ENCODE measurements at places on chromosomes 7 and 10.
A peak's percentile ranks its signal among the peaks of the same experiment; 100 is the strongest.

GRCh38 chr10:93138113-93138870, 64.6 kb downstream of the CYP26A1 start:
- no peak for DNase-seq

DNA sequence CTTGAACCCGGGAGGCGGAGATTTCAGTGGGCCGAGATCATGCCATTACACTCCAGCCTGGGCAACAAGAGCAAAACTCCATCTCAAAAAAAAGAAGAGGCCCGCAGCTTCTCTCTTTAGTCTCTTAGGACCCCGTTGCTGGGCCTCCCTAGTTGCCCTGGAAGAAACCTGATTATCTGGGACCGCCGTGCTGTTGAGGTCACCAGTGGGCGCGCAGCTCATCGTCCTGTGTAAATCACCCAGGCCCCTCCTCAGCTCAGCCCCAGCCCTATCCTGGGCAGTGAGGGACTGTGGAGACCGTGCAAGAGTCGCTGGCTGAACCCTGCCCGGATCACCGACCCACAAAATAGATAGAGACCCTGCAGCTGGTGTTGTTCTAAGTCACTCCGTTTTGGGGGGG, 85.0 kb downstream of the UNCX start:
- DNase-seq = no peak

GRCh38 chr10:110081911-110082310, 74.1 kb downstream of the ADD3 start:
- no peak for DNase-seq

DNA sequence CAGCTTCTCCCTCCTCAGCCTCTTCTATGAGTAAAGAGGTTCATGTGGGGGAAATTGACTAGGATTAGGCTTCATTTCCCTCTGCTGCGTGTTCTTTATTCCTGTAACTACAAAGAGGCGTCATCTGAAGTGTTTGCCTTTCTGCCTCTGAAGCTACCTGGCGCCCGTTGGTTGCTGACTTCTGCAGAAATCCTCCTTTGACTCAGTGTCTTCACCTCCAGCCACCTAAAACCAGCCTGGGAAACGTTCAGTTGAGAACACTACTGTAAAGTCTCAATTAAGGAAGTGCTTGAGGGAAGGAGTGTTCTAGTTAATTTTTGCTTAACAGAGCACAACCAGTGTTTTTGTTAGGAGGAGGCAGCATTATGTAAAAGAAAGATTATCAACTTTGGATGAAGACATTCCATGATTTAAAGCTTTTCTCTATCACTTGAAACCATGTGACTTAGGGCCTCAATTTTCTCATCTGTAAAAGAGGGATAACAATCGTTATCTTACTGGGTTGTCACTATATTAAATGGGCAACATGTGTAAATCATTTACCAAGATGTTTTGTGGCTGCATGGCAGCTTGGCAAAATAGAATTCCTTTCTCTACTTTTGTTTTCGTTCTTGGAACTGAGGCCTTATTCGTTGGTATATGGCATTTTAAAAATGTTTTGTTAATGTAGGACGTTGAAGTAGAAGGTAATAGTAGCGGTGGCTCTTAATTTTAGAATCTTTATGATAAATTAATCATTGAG, 642.9 kb downstream of the SDK1 start:
- DNase-seq = no peak

GRCh38 chr7:7201578-7202374, 19.4 kb downstream of the C1GALT1 start:
- peak; percentile 22 for DNase-seq

DNA sequence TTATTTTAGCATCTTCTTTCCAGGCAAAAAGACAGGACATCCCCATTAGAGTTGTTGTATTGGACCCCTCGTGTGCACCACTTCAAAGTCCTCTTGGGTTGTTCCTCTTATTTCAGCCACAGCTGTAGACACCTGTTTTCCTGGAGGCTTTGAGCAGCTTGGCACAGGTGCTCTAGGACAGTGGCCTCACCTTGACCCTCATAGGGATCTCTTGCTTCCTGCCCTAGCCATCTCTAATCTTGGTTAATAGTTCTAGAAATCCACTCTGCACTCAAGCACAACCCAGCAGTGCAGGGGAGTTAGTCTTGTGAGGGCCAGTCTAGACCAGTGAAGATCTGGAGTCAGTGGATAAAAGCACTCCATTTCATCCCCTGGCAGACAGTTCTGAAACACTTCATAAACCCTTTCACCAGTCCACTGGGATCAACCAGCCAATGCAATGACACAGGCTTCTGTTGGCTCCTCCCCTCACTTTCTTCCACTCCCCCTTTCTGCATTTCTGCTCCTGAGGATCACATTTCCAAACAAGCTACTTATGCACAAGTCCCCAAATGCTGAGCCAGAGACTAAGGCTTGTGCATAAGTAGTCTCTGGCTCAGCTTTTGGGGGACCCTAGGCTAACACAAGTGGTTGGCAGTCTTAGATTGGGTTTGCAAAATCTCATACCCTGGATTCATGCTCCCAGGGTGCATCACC, 131.5 kb upstream of the LAMB4 start:
- DNase-seq = no peak

GRCh38 chr10:78764436-78764835, 304.3 kb upstream of the ZMIZ1 start:
- DNase-seq = no peak

DNA sequence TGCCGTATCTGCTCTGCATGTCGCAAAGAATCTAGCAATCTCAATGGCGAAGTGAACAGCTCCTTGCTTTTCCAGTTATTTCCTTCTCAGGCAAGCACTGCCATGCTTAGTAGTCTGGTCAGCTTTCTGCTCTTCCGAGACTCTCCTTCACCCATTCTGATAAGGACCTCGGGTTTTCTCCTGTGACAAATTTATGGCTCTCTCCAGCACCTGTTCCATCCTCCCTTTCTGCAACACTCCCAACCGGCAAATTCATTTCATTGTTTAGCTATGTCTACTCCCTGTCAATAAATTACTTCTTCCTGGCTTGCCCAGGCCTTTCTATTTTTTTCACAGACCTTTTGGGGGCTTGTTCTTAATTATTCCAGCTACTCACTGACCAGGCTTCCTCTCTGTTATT, 252.6 kb downstream of the SORCS3 start:
- no peak for DNase-seq

- no peak for DNase-seq
Measured at GRCh38 chr7:25117226-25118047, 7.6 kb downstream of the CYCS start.

DNA sequence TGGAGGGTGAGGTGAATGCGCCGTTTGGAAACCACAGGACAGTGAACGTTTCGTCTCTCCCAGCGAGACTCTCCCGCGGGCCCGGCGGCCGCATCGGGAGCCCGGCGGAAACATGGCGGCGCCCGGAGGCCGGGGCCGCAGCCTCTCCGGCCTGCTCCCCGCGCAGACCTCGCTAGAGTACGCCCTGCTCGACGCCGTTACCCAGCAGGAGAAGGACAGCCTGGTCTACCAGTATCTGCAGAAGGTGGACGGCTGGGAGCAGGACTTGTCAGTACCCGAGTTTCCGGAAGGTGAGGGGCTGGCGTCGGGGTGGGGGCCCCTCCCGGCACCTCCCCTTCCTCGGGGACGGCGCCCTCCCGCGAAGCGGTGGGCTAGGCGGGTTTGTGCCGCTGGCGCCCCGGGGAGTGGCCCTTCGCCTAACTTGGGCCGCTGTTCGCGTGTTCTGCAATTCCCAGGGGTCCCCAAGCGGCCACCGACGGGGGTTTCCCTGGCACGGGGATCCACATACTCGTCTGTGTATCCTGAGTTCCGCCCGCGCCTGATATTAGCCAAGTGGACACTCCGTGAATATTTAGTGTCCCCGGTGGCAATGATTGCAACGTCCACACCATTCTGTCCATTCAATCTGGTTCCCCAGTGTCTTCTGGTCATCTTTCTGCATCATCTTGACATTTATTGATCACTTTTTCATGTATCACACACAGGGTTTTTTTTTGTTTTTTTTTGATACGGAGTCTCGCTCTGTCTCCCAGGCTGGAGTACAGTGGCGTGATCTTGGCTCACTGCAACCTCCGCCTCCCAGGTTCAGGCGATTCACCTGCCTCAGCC, 514 bp downstream of the NHLRC2 start:
- DNase-seq = peak; percentile 31

GRCh38 chr7:27187475-27188385, 2.7 kb upstream of the HOXA11 start:
- no peak for DNase-seq

DNA sequence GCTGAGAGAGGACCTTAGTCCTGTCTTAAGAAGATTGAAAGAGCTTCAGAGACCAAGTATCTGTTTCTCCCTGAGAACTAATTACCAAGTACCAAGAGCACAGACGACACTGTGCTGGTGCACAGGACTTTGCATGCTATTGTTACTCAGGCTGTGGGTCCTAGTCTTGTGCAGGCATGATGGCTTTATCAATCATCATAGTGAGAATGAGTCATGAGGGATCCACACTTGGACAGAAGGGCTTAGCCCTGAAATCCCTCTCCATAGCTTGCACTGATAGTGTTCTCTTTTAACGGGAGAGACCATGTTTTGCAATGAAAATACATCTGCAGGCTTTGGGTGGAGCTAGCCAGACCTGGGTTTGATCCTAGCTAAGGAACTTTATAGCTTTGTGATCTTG, 93.3 kb downstream of the SORCS3 start:
- DNase-seq = no peak

DNA sequence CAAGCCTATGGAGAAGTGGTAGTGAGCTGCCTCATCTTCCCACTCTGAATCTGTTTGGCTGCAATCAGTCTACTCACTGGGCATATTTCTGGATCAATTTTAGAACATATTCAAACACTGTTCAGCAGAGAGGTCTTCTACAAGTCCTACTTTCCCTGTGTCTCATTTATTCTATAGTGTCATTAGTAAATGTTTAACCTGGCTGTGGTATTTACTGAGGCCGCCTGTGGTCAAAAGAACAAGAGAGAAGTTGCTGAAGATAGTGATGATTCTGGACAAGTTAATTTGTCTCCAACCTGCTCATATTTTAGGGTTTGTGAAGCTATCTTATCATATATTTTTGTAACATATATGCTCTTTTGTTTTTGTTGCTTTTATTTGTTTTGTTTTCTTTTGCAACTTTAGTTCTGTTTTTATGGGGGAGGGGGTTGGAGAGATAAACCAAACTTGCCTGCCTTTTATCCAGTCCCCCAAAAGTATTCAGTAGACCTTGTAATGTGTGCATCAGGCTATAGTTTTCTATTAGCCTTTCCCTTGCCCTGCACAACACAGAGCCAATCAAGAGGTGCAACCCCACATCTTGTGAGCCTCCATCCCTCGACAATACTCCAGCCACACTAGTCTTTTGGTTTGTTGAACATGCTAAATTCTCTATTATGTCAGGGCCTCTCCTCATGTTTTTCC, 362.8 kb upstream of the MBL2 start:
- no peak for DNase-seq

- no peak for DNase-seq
Measured at GRCh38 chr7:133556048-133556447, 303.2 kb downstream of the EXOC4 start.

GRCh38 chr7:106126170-106126938, 14.2 kb upstream of the SYPL1 start:
- DNase-seq = no peak

- no peak for DNase-seq
Measured at GRCh38 chr7:81682873-81683272, 87.0 kb downstream of the HGF start.

DNA sequence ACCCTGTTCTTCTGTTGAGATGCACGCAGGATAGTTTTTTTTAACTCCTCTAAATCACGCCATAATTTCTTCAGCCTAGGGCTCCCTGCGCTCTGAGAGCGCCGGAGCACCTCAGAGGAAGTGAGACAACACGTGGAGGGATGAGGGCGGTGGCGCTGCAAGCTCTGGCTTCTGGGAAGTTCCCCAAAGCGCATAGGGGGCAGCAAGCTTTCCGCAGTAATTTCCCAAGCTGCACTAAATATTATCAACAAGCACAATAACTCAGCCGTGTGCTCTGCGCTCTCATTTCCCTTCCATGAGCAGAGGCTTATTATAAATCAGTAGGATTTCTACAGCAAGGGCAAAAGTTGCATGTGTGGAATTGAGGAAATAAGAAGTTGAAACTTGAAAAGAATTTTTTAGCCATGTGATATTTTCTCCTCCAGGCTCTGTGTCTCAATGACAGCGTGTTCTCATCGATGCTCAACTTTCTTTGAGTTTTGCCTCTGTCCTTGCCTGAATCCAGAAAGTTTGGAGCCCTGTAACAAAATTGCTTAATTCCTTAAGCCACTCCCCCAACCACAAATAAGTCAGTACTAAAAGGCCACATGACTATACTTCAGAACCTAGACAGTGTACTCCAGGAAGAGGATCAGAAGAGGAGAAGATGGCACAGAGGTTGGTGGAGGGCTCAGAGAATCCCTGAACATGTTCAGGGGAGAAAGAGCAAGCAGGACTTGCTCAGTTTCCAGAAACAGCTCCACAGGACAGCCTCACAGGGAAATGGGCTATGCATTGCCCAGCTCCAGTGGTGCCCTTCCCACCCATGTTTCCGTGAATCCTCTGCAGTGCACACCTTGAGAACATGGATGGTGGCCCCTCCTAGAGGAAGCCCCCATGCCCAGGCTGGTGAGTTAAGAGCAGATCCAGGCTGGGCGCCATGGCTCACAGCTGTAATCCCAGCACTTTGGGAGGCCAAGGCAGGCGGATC, 221.5 kb upstream of the GHITM start:
- DNase-seq = no peak

- no peak for DNase-seq
Measured at GRCh38 chr10:50396491-50397311, 145.4 kb upstream of the ASAH2 start.

DNA sequence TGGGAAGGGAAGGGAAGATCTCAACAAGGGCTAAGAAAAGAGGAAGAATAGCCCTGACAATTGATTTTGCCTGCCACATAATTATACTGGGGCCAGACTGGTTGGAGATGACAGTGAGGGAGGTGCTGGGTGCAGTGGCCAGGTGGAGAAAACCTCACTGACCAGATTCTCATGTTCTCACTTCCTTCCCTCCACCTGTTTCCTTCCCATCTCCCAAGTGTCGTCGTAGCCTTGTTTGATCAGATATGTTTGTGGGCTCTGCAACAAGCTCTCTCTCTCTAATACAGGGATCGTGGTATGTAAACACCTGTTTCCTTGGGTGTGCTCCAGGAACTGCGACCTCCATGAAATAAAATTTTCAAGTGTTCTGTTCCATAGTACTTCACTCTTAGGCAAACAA, 60.2 kb downstream of the VCL start:
- no peak for DNase-seq

DNA sequence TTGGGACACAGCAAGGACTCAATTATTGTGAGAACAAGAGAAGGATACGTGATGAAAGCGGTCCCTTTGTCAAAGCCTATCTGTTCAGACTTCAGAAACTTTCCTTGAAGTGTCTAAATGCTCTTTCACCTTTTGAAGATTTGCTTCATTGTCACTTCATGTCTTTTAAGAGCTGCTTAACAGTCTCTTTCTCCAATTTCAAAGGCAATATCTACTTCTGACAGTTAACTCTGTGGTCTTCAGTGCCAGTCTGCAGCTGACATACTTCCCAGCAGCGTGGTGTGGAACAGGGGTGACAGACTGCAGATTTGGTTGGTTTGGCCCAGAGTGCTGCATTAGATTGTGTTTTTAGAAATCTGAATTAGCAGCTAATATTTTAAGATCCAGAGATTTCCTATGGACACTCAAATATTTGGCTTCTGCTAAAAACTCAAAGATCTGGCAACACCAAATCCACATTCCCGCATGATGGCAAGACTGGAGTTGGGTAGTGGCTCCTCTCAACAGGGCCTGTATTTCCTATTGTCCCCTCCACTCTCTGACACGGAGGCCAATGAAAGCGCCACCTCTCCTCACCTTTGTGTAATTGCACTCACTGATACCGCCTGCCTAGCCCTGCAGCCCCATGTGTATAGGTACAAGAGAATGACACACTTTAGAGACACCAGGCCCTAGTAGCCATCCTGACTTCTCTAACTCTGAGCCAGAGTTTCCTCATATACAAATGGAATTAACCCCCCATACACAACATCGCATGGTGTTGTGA, 11.5 kb downstream of the SCRN1 start:
- DNase-seq = no peak
